ENCODE measurements at places on chromosomes 16 and 17. TPM values are rescaled to one million over a fixed set of nuclear protein-coding genes. Genes with fewer than 3 reads are reported as not detected.

The ASPHD1 gene
- 64.1 TPM for total RNA-seq

DNA sequence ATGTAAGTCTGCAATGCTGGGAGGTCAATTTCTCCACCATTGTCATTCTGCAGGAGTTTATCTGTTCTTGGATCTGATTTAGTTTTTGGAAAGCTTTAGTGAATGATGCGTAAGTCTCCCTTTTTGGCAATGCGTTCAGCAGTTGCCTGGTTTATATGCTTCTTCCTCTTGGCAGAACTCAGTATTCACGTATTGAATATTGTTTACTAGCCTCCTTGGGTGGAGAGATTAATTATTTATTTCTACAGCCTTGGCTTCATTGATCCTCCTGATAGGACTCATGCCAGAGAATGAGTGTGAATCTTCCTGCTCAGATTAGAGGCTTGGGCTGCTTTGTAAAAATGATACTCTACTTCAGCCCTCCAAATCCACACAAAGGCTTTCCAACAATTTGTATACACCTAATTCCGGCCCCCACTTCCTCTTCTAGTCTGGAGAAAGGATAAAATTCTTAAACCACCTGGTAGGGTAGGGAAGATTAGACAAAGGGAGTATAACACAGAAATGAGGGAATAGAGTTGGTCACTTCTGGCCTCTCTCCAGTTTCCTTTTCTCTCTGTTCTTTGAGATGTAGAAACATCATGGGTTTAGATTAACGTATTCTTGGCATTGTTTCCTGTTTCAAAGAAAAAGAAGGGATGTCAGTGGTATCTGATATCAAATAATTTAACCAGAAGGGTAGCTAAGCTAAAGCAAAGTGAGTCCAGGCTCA is 929.8 kb downstream of the KCNJ2 start:
- no peak for DNase-seq

The MMP28 gene
- total RNA-seq, result not detected

The HSPB9 gene
- total RNA-seq, result 0.69 TPM

DNA sequence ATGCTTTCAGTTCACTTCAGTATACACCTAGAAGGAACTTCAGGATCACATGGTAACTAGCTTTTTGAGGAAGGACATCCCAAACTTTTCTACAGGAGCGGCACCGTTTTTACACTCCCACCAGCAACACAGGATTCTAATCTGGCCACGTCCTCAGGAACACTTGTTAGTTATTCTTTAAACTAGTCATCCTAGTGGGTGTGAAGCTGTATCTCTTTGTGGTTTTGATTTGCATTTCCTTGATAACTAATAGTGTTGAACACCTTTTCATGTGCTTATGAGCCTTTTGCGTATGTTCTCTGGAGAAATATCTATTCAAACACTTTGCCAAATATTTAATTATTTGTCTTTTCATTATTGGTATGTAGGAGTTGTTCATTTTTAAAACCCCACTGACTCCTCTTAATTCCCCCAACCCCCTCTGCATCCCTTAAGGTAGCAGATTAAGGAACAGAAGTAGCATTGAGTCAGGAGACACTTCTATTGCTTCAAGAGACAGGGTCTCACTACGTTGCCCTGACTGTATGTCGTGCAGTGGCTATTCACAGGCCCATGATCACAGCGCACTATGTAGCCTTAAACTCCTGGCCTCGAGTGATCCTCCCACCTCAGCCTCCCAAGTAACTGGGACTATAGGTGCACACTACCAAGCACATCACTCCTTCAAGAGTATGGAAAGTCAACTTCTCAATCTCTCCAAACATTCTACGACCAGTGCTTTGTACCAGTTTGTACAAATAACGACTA is 25.4 kb downstream of the YWHAE start:
- no peak for DNase-seq

- no peak for DNase-seq
These were observed 44.7 kb upstream of the LGALS9 start for GRCh38 chr17:27586203-27586721.

DNA sequence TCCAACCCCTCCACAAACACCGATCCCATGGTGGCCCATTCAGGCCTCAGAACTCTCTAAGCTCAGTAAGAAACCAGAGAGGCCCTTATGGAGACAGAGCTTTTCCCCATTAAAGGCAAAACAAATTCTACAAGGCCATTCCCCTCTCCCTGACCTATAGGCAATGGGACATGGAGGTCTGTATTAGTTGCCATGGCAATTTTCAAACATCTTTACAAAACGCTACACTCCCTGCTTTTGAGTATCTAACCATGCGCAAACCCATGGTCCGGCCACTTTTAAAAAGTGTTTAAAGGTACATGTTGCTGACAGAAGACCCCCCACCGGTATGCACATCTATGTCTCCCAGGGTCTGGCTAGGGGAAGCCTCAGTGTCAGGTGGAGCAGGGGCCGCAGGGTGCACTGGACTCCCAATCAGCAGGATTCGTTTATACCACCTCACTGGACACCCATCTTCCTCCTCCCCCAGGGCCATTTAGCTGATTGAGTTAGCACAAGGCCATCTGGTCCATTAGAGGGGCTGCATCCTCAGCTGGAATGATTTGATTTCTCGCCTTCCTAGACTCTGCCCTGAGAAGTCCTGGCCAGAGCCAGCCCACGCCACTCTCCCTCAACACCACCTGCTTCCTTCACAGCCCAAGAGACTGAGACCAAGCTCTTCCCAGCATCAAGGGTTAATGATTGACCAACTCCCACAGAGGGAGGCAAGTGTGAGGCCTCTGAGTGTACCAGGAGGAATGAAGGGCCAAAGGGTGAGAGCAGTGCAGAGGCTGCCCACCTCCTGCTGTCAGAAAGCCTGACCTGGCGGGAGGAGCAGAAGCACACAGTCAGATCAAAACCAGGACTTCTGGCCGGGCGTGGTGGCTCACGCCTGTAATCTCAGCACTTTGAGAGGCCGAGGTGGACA is 10.9 kb downstream of the ACLY start:
- peak; percentile 64 for DNase-seq

DNA sequence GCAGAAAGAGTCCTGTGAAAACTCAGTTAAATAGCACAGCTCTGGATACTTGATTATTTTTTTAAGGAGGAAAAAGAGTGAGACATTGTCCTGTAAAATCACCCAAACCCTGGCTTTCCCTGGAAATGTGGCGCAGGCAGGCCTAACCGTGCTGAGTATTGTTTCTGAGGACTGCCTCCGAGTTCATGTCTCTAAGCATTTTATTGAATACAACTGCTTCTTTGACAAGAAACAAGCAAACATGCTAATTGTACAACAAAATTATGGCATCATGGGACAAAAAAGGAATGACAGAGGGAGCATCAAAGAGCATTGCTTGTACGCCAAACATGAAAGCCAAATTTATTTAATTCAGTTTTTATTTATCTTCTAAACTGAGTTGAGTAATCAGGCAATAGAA is 64.5 kb upstream of the HSBP1 start:
- no peak for DNase-seq

DNA sequence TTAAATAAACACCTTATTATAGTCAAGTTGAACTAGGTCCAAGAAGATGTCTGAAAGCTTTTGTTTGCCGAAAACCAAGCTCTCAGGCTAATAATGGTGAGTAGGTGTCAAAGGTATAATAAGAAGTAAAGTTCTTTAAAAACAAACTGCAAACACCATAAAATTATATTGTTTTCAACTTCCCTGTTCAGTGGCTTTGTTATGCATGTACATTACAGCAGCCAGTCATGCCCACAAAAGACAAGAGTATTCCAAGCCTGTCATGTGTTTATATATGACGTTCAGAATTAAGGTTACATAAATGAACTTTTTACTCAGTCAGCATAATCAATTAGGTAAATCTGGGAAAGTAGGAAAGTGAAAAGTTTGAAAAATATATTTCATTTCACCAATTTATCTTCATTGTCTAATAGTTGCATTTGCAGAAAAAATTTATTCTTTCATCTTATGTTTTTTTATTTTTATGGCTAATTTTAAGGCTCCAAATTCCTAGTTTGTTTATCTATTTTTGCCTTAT is 928.7 kb upstream of the SOX9 start:
- no peak for DNase-seq

The KCTD11 gene
- 9.9 TPM for total RNA-seq

The IGFALS gene
- not detected for total RNA-seq

DNA sequence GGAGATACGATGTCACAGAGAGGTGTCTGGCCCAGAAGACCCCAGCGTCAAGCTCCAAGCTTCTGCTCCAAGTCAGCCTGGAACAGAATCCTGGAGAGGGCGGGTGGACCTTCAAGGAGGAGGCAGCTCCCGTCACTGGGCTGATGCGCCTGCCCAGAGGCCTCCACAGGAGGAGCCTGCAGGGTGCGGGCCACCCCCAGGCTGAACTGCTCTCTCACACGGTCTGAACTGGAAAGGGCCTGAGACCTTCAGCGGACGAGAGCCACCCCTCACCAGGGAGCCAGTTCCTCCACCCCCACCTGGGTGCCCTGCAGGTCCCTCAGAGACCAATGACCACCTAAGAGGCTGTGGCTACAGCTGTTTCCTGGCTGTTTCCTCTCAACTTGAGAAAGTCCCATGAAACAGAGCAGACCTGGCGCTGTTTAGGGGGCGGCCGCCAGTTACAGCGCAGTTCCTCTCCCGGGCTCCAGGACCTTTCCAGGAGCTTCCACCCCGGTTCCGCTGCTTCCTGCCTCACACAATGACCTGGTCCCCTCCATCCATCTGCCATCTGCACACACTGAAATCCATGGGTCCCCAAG is 36.0 kb upstream of the KLHDC4 start:
- DNase-seq, result no peak

DNA sequence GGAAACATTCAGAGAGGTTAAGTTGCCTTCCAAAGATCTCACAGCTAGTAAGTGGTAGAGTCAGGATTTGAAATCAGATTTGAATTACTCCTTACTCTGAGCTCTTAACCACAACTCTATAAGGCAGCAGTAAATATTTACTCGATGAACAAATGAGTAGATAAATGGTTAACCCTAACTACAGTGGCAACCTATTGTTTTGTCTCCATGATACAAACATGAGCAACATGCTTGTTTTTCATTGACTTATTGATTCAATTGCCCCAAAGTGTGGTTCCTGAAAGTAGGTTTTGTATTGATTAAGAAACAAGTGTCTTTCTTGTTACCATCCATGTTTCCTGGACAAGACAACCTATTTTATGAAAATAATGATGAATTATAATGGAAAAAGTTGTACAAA is 34.8 kb upstream of the DDX52 start:
- no peak for DNase-seq

- no peak for DNase-seq
These were observed 299.5 kb upstream of the HSBP1 start for GRCh38 chr16:83508295-83508694.

GRCh38 chr16:51716195-51716594 is 565.1 kb upstream of the SALL1 start:
- no peak for DNase-seq

The CCL22 gene
- 4.5 TPM for total RNA-seq

The CRYBA1 gene
- total RNA-seq, result not detected

GRCh38 chr16:60945225-60945624 is 1091.0 kb downstream of the CDH8 start:
- no peak for DNase-seq

DNA sequence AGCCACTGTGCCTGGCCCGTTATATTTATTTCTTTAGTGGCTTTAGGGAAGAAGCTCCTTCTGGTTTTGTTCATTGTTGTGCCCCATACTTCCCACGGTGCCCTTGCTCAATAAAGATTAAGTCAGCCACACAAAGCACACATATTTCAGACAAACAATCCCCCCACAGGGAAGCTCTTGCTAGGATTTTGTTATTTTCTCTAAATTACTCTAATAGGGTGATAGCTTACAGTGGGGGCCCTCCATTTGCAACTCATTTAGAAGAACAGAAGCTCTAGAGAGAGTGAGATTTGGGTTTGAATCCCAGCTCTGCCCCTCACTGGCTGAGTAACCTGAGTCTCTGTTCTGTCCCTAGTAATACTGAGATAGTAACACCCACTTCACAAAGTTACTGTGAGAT is 499.9 kb downstream of the GRIN2A start:
- no peak for DNase-seq

GRCh38 chr17:79970576-79971068 is 65.0 kb downstream of the TBC1D16 start:
- DNase-seq, result no peak

DNA sequence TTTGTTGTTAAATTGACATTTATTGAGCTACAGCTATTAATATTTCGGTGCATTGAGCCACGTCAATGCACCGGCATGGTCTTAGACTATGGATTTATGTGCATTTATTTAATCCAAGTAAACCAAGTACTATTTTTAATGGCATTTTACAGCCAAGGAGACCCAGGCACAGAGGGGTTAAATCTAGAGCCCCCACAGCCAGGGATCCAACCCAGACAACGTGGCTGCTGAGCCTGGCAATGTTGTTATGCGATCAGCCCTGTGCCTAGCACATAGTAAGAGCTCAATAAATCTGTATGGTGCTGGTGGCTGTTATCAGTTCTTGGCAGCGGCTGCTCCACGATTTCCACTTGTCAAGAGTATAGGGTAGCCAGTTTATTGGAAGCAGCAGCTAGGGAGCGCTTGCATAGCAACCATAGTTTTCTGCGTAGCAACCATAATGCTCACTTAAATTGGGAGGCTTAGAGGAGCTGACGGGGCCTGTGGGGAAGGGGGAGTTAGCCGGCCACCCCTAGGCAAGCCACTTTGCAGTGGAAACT is 541 bp upstream of the RBBP6 start:
- DNase-seq, result no peak

DNA sequence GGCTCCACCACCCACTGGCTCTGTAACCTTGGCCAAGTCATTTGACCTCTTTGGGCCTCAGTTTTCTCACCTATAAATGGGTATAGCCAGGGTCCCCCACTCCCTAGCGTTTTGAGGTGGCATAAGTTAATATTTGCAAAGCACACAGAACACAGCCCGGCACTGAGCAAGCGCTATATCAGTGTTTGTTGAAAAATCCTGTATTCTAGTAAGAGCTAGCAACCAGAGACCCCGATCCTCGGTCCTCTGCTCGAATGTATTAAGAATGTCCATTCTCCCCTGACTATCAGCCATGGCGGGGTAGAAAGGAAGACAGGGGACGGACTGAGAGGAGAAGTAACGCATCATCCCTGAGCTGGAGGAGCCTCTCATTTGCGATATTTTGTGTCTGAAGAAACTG is 131.2 kb downstream of the IRF8 start:
- DNase-seq, result no peak

- no peak for DNase-seq
These were observed 9.9 kb upstream of the SMIM36 start for GRCh38 chr17:55521186-55521585.

The SLC25A39 gene
- total RNA-seq, result 297 TPM

The MYH13 gene
- total RNA-seq, result not detected

GRCh38 chr16:2515180-2515851 is 1.6 kb downstream of the ATP6V0C start:
- DNase-seq, result no peak

Measured in Calu3 (cell line).